ENCODE measurements at places on chromosomes 4 and X.

DNA sequence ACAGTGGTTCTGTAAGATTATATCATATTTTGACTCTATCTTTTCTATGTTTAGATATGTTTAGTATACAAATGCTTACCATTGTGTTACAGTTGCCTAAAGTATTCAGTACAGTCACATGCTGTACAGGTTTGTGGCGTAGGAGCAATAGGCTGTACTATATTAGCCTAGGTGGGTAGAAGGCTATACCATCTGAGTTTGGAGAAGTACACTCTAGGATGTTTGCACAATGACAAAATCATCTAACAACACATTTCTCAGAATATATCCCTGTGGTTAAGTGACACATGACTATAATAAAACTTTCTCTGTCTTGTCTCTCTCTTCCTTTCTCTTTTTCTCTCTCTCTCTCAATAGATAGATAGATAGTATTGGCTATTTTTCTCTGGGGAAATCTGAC lies 1053.1 kb downstream of the STIM2 start:
- DNase-seq = no peak

- no peak for DNase-seq
Observed at GRCh38 chr4:151157543-151157942, 58.1 kb downstream of the RPS3A start.

GRCh38 chrX:118730500-118731247 lies 3.3 kb downstream of the IL13RA1 start:
- DNase-seq = no peak

- no peak for DNase-seq
Observed at GRCh38 chrX:17550011-17550410, 175.0 kb downstream of the NHS start.

GRCh38 chr4:152559641-152560040 lies 23.7 kb upstream of the FBXW7 start:
- no peak for DNase-seq

DNA sequence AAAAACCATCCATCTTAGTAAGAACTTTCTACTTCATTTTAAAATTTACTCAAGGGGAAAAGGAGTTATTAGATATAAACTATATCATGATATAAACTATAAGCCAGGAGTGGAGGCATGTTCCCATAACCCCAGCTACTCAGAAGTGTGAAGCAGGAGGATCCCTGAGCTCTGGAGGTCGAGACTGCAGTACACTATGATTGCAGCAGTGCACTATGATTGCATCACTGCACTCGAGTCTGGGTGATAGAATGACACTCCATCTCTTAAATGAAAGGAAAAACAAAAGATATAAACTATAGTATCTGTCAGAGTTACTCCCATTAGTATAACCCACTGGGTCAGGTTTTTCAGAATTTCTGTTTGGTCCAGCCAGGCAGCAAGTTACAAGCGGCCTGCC lies 47.6 kb downstream of the RPS3A start:
- no peak for DNase-seq

GRCh38 chrX:149570668-149571067 lies 16.6 kb downstream of the MAGEA9B start:
- DNase-seq = no peak

GRCh38 chrX:53458082-53458481 lies 23.9 kb upstream of the HSD17B10 start:
- no peak for DNase-seq

DNA sequence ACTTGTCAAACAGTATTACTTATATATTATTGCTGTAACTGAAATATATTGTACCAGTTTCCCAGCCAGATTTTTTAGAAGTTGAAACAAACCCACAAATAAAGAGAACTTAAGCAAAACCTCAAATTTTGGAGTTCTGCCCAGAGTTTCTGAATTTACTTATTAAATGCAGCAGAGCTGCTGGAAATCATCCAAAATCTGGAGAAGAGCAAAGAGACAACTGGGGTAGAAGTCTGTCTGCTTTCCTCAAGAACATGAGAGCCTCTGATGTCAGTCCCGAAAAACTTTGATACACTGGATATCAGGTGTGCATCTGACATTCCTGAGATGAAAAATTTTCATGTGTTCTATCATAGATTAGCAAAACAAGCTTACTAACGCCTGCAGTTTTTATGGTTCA lies 325.9 kb downstream of the NR3C2 start:
- no peak for DNase-seq

GRCh38 chr4:165175879-165176278 lies 31.5 kb upstream of the KLHL2 start:
- no peak for DNase-seq

DNA sequence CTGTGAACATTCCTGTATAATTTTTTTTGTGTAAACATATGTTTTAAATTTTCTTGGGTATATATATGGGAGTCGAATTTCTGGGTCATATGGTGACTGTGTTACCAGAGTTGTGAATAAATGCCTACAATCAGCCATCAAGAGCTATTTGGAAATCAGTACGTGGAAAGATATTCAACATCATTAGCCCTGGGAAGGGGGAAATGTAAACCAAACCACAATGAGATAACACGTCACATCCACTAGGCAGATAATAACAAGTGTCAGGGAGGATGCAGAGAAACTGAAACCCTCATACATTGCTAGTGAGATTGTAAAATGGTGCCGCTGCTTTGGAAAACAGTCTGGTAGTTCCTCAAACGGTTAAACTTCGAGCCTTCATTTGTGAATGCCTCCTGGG lies 43.9 kb downstream of the LUZP4 start:
- DNase-seq = no peak
